Memory B cell (primary cell): ENCODE measurements at places on chromosomes 13 and 19.

GRCh38 chr13:80778297-80778696 lies 437.4 kb upstream of the SPRY2 start:
- no peaks in the 10 kb centered on the region for H3K27me3 ChIP-seq
- H3K27ac ChIP-seq, result no peak overlapping the region
- no peaks in the 10 kb centered on the region for H3K4me1 ChIP-seq
- H3K4me3 ChIP-seq, result no peak overlapping the region
- no peaks in the 10 kb centered on the region for H3K36me3 ChIP-seq

DNA sequence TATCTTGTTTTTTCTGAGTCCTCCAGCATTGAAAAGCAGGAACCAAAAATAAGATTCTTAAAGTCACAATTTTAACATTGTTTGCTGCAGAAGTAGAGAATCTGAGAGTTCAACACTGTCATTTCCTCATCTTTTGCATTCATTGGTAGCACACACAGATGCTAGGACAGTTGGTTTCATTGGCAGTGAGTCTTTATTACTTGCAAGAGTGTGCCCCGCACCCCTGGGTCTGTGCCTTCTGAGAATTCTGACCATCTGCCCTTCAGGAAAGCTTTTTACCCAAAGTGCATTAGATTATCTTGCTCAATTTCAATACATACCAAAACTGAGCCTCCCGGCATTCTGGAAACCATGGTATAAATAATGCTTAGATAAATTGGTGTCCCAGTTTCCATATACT lies 247.7 kb upstream of the SLITRK1 start:
- H3K27me3 ChIP-seq, result no peaks in the 10 kb centered on the region
- H3K27ac ChIP-seq, result no peak overlapping the region
- no peaks in the 10 kb centered on the region for H3K4me1 ChIP-seq
- DNase-seq, result no peak

DNA sequence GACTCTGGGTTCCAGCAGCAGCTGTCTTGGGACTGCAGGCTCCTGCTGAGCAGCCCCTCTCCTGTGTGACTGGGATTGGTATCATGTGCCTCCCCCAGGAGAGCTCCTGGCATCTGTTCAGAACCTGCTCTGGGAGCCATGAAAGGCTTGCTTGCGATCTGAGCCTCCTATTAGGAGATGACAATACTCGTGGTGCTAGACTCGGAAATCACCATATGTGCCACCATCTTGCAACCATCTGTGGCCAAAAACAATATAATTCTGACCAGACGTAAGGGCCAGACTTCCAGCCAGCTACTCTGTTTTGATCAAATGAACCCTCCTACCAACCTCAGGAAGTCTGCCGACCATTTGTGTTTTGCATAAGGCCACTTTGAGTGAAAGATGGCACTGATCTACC lies 484.7 kb downstream of the IRS2 start:
- no peak overlapping the region for H3K4me3 ChIP-seq
- no peak for DNase-seq
- H3K27ac ChIP-seq, result no peak overlapping the region
- no peaks in the 10 kb centered on the region for H3K36me3 ChIP-seq

DNA sequence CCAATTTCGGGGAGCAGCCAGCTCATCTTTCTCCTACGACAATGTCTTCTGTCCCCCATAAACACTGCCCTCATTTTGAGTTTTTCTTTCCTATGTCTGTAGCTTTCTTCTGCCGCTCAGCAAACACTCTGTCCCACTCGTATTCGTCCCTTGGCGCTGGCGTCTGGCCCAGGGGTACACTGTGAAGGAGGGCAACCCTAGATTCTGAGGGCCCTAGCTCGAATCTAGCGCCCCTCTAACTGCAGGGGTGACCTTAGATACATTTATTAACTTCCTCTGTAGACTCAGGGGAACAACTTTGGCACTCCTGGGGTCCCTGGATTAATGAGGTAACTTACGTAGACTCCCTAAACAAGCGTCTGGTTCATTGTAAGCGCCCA lies 677 bp upstream of the LRCH1 start:
- DNase-seq, result peak; percentile 25
- no peaks in the 10 kb centered on the region for H3K36me3 ChIP-seq
- peak overlapping the region; percentile 96 for H3K27ac ChIP-seq

- no peaks in the 10 kb centered on the region for H3K27me3 ChIP-seq
- peaks cover under 1% of the 10 kb centered on the region for H3K36me3 ChIP-seq
- DNase-seq, result no peak
- peak overlapping the region; percentile 95 for H3K4me3 ChIP-seq
- H3K4me1 ChIP-seq, result peaks cover 39% of the 10 kb centered on the region
- H3K27ac ChIP-seq, result peak overlapping the region; percentile 39
These were observed 1.1 kb downstream of the NUDT19 start for GRCh38 chr19:32692727-32693061.

DNA sequence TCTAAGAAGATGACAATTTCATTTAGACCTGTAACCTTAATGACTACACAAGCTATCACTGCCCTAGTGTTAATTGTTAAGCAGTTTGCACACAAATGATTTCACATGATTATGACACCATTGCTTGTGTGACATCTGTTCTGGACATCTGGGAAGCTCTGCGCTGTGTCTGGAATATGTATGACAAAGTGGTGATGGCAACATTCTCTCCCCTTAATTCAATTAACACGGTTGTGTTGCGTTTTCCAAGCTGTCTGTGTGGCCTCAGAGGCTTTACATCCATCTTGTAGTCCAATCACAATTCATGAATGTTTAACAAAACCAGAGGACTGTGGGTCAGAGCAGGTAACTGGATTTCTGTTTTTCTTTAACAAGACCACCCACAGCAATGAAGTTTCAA lies 204.4 kb downstream of the COG6 start:
- H3K36me3 ChIP-seq, result no peaks in the 10 kb centered on the region
- no peak for DNase-seq
- no peak overlapping the region for H3K27ac ChIP-seq
- peaks cover 7% of the 10 kb centered on the region for H3K27me3 ChIP-seq

GRCh38 chr13:110574161-110574560 lies 12.6 kb upstream of the RAB20 start:
- H3K4me3 ChIP-seq, result no peak overlapping the region
- H3K36me3 ChIP-seq, result no peaks in the 10 kb centered on the region
- H3K4me1 ChIP-seq, result peaks cover 12% of the 10 kb centered on the region
- H3K27me3 ChIP-seq, result peaks cover 5% of the 10 kb centered on the region
- no peak for DNase-seq

DNA sequence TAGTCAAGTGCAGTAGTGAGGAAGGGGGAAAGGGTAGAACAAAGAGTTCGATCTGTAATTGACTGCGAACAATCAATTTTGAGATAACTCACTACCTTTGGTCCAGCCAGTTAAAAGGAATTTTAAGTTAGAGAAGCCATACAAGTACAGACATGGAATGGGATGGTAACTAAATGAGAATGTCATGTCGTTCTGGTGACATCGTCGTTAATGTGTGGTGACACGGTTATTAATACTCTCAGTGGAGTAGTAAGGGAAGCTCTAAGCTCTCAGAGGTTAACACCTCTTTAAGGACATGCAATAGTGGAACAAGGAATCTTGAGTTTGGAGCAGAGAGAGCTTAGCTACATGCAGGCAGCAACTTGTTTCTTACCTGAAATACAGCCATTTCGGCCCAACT lies 154.9 kb upstream of the KLF12 start:
- peaks cover 33% of the 10 kb centered on the region for H3K4me1 ChIP-seq
- peak overlapping the region; percentile 98 for H3K27ac ChIP-seq
- no peaks in the 10 kb centered on the region for H3K36me3 ChIP-seq
- no peaks in the 10 kb centered on the region for H3K27me3 ChIP-seq
- DNase-seq, result no peak
- peak overlapping the region; percentile 8 for H3K4me3 ChIP-seq

DNA sequence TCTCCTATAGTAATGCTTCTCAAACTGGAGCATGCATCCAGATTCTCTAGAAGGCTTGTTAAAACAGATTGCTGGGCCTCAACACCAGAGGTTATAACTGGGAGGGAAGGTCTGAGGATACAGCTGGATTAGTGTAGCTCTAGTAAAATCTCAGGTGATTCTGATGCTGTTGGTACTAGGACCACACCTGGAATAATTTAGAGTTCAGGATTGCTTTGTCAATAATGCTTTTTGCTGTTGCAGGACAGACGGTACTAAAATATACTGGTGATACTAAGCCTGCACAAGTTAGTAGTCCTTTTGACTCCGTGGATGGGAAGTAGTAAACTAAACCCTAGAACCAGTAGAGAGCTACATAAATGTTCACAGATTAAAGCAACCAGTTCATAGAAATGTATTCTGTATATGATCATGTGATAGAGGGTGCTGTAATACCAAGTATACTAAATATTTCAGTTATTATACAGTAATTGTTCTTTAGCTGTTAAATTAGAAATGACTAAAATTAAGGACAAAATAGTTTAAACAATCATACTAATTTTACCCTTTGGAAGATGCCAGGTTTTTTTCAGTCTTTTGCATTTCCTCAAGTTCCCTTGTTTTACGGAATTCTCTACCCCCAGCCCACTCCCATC lies 258.2 kb upstream of the STARD13 start:
- H3K4me1 ChIP-seq, result peaks cover 23% of the 10 kb centered on the region
- peaks cover 5% of the 10 kb centered on the region for H3K36me3 ChIP-seq
- H3K4me3 ChIP-seq, result peak overlapping the region; percentile 96
- peak overlapping the region; percentile 98 for H3K27ac ChIP-seq

- no peaks in the 10 kb centered on the region for H3K36me3 ChIP-seq
- H3K4me1 ChIP-seq, result peaks cover 5% of the 10 kb centered on the region
- H3K27me3 ChIP-seq, result no peaks in the 10 kb centered on the region
- H3K27ac ChIP-seq, result no peak overlapping the region
- DNase-seq, result no peak
These were observed 5.8 kb downstream of the GP6 start for GRCh38 chr19:55032170-55032800.

DNA sequence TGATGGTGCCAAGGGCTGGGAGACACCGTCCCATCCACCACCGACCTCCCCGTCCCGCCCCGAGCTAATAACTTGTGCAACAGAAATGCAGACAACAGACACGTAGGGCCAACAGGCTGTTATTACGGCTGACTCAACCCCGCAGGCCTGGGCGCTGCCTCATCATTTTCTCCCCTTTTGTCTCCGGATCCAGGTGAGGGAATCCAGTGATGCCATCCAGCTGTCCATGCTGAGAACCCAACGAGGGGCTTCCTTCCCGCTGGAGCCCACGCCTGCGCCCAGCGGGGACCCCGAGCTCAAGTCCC lies 6.4 kb upstream of the DIRAS1 start:
- no peak overlapping the region for H3K4me3 ChIP-seq
- H3K4me1 ChIP-seq, result peaks cover 21% of the 10 kb centered on the region
- H3K27me3 ChIP-seq, result no peaks in the 10 kb centered on the region
- H3K36me3 ChIP-seq, result peaks cover 2% of the 10 kb centered on the region
- no peak for DNase-seq
- no peak overlapping the region for H3K27ac ChIP-seq

DNA sequence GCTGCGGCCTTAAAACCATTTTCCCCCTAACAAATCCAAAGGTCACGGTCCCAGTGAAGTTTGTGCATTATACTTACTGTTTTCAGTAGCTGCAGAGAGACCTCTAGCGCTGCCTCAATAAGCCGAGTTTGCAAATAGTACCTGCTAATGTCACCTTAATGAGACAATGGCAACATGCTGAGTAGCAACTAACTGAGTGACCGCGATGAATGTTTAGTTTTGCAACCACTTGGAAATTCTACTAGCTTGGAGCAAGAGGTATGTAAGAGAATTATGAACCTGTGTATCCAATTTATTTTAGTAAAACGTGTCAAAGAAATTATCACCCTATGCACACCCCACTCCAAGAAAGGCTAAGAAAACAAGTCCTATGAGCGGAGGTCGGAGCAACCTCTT lies 1.2 kb downstream of the KPNA3 start:
- peaks cover 3% of the 10 kb centered on the region for H3K27me3 ChIP-seq
- peak overlapping the region; percentile 83 for H3K27ac ChIP-seq
- DNase-seq, result no peak

GRCh38 chr19:3720349-3720917 lies 12.2 kb downstream of the TJP3 start:
- peaks cover 5% of the 10 kb centered on the region for H3K4me1 ChIP-seq
- H3K4me3 ChIP-seq, result no peak overlapping the region
- peaks cover 8% of the 10 kb centered on the region for H3K27me3 ChIP-seq
- no peak overlapping the region for H3K27ac ChIP-seq
- no peak for DNase-seq
- no peaks in the 10 kb centered on the region for H3K36me3 ChIP-seq

GRCh38 chr13:35470671-35471661 lies 5.5 kb downstream of the MAB21L1 start:
- peaks cover 7% of the 10 kb centered on the region for H3K4me1 ChIP-seq
- H3K27me3 ChIP-seq, result peaks cover 18% of the 10 kb centered on the region
- DNase-seq, result no peak
- peaks cover 2% of the 10 kb centered on the region for H3K36me3 ChIP-seq
- H3K4me3 ChIP-seq, result no peak overlapping the region
- H3K27ac ChIP-seq, result no peak overlapping the region

GRCh38 chr19:50147462-50148423 lies 15.3 kb downstream of the IZUMO2 start:
- H3K27ac ChIP-seq, result no peak overlapping the region
- H3K4me1 ChIP-seq, result peaks cover 7% of the 10 kb centered on the region
- H3K4me3 ChIP-seq, result peak overlapping the region; percentile 81
- peak; percentile 20 for DNase-seq
- peaks cover 18% of the 10 kb centered on the region for H3K27me3 ChIP-seq

- no peak for DNase-seq
- H3K4me3 ChIP-seq, result no peak overlapping the region
- H3K27ac ChIP-seq, result no peak overlapping the region
- no peaks in the 10 kb centered on the region for H3K36me3 ChIP-seq
- peaks cover 7% of the 10 kb centered on the region for H3K27me3 ChIP-seq
These were observed 62.8 kb downstream of the FGF9 start for GRCh38 chr13:21733475-21734263.

- no peak overlapping the region for H3K4me3 ChIP-seq
- no peaks in the 10 kb centered on the region for H3K36me3 ChIP-seq
- DNase-seq, result no peak
- peaks cover 26% of the 10 kb centered on the region for H3K4me1 ChIP-seq
These were observed 2.3 kb upstream of the TPM4 start for GRCh38 chr19:16073988-16074387.

GRCh38 chr13:46577696-46578589 lies 25.0 kb downstream of the LRCH1 start:
- no peak for DNase-seq
- H3K4me1 ChIP-seq, result peaks cover 50% of the 10 kb centered on the region
- peaks cover 2% of the 10 kb centered on the region for H3K36me3 ChIP-seq
- peak overlapping the region; percentile 73 for H3K27ac ChIP-seq
- peak overlapping the region; percentile 27 for H3K4me3 ChIP-seq
- H3K27me3 ChIP-seq, result no peaks in the 10 kb centered on the region

- H3K4me1 ChIP-seq, result no peaks in the 10 kb centered on the region
- H3K4me3 ChIP-seq, result no peak overlapping the region
- no peak overlapping the region for H3K27ac ChIP-seq
- no peaks in the 10 kb centered on the region for H3K27me3 ChIP-seq
- DNase-seq, result no peak
These were observed 311.6 kb downstream of the KCNRG start for GRCh38 chr13:50326811-50327210.

- H3K27me3 ChIP-seq, result peaks cover 14% of the 10 kb centered on the region
- H3K4me3 ChIP-seq, result no peak overlapping the region
- no peaks in the 10 kb centered on the region for H3K4me1 ChIP-seq
- no peak for DNase-seq
- no peaks in the 10 kb centered on the region for H3K36me3 ChIP-seq
These were observed 31.3 kb downstream of the TEX26 start for GRCh38 chr13:30963791-30964190.
